ENCODE measurements at places on chromosomes 11 and 22. TPM values are rescaled to one million over a fixed set of nuclear protein-coding genes. Genes with fewer than 3 reads are reported as not detected.

- DNase-seq, result peak; percentile 27
Measured at GRCh38 chr11:3808861-3809623, 682 bp downstream of the PGAP2 start.

DNA sequence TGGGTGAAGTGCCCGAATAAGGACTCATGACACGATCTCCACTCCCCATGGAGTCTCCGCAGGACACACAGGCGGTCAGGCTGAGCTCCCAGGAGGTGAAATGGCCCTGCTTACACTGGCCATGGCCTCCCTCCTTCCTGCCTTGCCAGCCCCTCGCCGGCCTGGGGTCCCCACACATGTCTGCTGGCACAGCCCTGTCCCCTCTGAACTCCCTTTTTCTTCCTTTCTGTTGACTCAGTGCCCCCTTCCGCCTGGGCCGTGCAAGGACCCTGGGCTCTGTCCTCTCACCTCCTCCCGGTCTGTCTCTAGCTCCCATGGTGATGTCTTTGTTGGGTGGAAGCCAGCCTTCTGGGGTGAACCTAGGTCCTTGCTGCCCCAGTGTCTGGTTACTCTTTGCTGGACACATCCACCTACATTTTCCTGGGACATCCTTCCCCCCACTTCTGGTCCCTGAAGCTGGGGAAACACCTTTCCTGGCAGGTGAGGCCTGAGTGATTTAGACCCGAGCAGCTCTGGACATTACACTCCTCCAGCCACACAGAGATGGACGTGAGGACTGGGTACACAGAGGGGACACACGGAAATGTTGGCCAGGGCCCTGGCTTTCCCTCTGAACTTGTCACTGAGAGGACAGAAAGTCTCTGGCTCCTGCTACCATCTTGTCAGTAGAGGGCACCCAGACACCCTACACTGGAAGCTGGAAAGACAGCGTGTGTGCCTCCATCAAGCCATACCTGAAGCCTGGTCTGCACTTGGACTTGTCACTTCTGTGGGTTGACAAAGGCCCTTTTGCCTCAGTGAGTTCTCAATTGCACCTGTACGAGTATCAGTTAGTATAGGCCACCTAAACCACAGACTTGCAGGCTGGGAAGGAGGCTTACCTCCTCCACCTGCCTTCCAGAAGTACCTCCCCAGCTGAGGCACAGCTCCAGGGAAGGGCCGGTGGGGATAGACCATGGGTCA is 864.3 kb downstream of the TBC1D22A start:
- no peak for DNase-seq

SGSM1 gene
- 1.1 TPM for total RNA-seq

DNA sequence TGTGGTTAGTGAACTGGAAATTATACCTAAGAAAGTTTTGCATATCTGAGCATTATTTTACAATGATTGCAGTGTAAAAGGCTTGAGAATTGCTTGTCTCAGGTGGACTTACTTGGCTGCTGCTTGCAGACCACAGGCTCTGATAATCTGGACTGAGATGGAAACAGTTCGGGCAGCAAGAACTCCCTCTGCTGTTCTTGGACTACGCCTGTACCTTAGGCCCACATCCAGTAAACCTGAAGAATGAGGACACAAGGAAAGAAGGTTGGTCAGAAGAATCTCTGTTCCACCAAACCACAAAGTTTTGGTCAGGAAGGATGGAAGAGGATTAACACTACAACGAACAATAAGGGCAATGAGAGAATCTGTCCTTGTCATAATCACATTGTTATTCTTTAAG is 80.1 kb downstream of the C2CD3 start:
- DNase-seq, result peak; percentile 13

DNA sequence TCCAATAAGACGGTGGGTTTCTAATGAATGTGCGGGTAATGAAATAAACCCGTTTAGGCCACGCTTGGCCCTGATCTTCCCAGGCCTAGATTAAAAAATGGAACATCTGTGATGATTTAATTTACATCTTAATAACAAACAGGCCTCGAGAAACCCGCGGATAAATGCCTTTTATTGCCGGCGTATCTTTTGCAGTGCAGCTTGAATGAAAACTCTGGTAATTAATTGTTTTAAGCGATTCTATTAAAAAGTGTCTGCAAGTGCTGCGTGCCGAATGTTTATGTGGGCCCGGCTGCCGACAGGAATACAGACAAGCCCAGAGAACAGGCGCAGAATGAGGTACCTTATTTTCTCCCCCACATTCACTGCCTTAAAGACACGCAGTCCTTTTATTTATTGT is 420.7 kb downstream of the MN1 start:
- no peak for DNase-seq

ZFP91 gene
- total RNA-seq, result 37.7 TPM
